ENCODE measurements at places on chromosomes 6 and 20.

DNA sequence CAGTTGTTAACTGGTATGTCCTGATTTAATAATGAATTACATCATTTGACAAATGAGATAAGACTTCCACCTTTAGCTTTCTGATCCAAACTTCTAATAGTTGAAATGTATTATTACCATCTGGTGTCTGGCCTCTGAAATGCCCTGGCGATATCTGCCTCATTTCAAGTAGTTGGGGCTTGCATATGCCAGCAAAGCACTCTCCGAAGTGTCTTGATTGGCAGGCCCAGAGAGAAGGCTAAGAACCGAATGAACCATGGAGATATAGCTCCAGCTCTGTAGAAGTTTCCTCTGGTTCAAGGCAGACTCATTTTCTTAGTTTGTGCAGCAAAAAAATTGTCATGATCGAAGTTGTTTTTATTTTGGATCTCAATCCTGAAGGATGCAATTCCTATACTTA, 13.4 kb upstream of the HIVEP2 start:
- DNase-seq, result no peak

DNA sequence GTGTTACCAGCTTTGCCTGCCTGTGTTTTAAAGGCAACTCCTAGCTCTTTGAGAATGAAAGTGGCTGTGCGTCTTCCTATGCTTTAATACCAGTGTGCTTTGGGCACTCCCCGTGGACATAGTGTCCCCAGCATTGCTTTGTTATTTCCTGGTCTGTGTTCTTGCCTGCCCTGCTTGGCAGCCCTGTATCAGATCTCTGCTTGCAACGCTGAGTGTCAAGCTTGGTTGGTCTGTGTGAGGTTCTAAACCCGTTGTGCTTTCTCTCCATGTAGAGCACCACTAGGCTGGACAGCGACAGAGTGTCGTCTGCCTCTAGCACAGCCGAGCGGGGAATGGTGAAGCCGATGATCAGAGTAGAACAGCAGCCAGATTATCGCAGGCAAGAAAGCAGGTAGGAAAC, 80.2 kb downstream of the AFDN start:
- no peak for DNase-seq

DNA sequence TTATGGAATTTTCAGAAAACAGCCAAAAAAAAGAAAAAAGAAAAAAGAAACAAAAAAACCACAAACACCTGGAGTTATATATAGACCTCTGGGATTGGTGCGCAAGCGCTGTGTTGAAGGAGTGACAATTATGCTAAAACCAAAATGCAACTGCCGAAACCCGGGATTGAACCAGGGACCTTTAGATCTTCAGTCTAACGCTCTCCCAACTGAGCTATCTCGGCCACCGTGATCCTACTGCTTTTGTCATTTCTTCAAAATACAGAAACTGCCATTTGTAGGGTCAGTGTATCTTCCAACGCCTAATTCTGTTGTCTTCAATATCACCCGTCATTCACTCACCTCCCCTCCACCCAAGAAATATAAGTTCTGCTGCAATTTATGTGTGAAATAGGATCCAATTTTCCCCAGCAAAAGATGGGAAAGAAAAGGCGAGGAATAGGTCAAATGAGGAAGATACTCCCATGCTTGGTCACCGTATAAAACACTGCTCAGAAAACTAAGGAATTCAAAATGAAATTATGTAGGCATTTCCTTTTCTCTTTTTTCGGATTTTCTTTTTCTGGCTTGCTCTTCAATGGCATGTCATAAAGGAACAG, 116.0 kb downstream of the TRIM27 start:
- peak; percentile 81 for DNase-seq

GRCh38 chr6:112183271-112183671, 71.1 kb downstream of the LAMA4 start:
- no peak for DNase-seq

GRCh38 chr6:2999618-3000557, at the start of gene NQO2:
Gene NQO2, plus strand, starts transcription at chr6:2999894. Its CDS starts 6,659 bp downstream, at chr6:3006553.
- DNase-seq, result peak; percentile 92

- peak; percentile 45 for DNase-seq
Measured at GRCh38 chr6:136526196-136526930, 23.9 kb downstream of the MAP7 start.

DNA sequence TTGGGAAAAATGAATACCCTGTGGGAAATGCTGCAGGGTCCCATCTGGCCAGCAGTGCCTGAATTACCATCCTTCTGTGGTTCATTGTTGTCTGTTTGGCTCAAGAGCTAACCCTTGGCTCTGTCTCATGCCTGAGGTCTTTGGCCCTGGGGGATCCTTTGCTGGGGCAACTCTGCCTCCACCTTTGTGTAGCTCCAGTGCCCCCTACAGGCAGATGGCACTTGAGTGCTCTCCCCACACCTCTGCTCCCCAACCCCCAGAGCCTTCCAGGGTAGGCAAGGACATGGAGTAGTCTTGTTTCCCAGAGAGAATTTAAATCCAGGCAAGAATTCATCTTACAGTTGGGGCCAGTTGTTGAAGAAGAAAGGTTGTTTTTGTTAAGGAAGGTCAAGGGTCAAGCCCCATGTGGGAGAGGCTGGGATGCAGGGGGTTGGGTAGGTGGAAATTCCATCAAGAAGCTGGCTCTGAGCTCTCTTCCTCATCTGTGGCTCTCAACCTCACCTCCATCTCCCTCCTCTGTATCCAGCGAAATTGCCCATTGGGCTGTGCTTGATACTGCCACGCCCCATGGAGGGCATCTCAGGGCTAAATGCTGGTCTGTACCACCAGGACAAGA, 44.2 kb downstream of the ZNF831 start:
- peak; percentile 82 for DNase-seq

Measured in activated CD4-positive, alpha-beta T cell treated with anti-CD3 and anti-CD28 coated beads, Interleukin-2, amount 50 U/mL, for 16 hours (primary cell).